T-helper 2 cell (primary cell): ENCODE measurements at places on chromosomes 1 and 21.

- DNase-seq = no peak
These were observed 23.7 kb upstream of the LYPLAL1 start for GRCh38 chr1:219149953-219150352.

GRCh38 chr1:56437959-56438358 is 141.4 kb downstream of the PLPP3 start:
- DNase-seq = no peak

GRCh38 chr1:211352985-211353515 is 26.4 kb downstream of the TRAF5 start:
- DNase-seq = peak; percentile 53

GRCh38 chr1:185404907-185405568 is 88.0 kb upstream of the IVNS1ABP start:
- no peak for DNase-seq

- no peak for DNase-seq
These were observed 68.8 kb upstream of the SSX2IP start for GRCh38 chr1:84758968-84759491.

DNA sequence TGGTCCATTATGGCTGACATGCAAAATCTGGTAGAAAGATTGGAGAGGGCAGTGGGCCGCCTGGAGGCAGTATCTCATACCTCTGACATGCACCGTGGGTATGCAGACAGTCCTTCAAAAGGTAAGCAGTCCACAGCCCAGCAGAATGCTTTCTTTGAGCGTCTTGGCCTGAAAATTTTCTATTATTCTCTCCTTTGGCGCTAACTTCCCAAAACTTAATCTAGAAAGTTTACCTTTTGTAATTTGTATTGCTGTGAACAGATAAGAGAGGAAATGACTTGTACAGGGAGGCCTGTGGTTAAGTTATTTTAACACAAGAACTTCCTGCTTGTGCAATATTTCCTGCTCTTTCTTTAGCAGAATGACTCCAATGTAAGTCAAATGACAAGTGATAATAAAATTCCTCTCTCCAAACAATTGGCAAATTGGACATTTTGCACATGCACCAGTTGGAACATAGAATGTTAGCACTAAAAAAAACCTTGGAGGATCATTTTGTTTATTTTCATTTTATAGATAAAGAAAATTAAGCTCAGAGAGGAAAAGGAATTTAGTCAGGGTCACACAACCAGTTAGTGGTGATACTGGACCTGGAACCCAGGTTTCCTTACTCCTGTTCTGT is 18.9 kb downstream of the CAP1 start:
- DNase-seq = no peak

DNA sequence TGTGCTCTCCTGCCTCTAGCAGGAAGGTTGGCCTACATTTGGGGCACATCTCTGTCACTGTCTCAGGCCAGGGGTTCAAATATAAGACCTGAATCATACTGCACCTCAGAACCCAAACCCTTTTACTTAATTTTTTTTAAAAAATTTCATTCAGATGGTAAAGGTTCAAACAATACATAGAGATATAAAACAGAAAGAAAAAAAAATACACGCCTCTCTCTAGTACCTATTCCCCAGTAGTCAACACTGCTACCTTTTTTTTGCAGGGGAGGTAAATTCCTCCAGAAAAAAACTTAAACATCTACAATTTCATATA is 32.9 kb downstream of the MAPKAPK2 start:
- DNase-seq = no peak

GRCh38 chr1:171122893-171123292 is 32.2 kb downstream of the FMO3 start:
- DNase-seq = no peak

DNA sequence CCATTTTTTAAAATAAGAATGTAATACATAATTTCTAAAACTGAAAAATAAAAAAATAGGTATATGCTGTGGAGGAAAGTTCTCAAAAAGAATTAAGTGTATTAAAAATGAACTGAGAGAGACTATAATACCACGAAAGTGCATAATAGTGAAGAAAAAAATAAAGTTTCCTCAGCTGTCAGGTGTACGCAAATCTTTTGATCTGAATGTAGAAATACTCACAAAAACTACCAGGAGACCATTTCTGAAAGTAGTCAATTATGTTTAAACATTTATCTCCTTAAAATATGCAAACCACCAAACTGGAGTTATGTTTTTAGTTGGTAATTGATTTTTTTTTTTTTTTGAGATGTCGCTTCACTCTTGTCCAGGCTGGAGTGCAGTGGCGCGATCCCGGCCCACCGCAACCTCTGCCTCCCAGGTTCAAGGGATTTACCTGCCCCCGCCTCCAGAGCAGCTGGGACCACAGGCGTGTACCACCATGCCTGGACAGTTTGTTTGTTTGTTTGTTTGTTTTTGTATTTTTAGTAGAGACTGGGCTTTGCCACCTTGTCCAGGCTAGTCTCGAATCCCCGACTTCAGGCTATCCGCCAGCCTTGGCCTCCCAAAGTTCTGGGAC is 1169.2 kb upstream of the B3GALT2 start:
- DNase-seq = no peak

- DNase-seq = no peak
These were observed 559.3 kb upstream of the ZRANB2 start for GRCh38 chr1:71640116-71640515.

DNA sequence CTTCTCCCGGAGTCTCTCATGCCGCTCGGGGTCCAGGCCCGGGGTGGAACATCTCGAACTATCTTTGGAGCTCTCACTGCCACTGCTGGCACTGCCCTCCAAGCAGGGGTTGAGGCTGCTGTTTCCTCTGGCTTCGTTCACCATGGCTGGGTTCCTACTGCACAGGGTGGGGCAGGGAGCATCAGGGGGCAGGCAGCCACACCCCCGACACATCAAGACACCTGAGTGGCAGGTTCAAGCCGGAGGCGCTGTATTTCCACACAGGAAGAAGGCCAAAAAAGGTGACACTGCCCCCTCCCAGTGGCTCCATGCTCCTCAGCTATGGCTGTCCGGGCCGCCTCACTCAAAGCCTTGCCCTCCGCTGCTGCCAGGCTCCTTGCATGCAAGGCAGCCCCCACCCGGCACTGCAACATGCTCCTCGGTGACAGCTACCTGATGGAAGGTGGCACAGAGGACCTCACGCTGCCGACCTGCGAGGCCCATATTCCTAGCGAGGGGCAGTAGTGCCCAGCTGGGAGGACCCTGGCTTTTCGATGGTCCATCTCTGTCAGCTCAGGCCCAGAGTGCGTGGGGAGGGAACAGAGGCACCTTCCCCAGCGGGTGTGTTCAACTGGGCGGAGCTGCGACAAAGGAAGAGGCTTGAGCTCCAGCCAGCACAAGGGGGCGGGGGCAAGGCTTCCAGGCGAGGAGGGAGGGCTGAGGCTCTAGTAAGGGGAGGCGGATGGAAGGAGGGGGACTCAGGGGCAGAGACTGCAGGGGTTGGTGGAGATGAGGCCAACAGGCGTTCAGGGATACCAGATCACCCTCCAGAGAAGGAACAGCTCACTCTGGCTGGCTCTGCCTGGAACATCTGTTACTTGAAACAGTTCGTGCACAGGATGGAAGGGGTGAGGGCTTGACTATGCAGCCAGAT is 2.5 kb downstream of the MTHFR start:
- peak; percentile 62 for DNase-seq

DNA sequence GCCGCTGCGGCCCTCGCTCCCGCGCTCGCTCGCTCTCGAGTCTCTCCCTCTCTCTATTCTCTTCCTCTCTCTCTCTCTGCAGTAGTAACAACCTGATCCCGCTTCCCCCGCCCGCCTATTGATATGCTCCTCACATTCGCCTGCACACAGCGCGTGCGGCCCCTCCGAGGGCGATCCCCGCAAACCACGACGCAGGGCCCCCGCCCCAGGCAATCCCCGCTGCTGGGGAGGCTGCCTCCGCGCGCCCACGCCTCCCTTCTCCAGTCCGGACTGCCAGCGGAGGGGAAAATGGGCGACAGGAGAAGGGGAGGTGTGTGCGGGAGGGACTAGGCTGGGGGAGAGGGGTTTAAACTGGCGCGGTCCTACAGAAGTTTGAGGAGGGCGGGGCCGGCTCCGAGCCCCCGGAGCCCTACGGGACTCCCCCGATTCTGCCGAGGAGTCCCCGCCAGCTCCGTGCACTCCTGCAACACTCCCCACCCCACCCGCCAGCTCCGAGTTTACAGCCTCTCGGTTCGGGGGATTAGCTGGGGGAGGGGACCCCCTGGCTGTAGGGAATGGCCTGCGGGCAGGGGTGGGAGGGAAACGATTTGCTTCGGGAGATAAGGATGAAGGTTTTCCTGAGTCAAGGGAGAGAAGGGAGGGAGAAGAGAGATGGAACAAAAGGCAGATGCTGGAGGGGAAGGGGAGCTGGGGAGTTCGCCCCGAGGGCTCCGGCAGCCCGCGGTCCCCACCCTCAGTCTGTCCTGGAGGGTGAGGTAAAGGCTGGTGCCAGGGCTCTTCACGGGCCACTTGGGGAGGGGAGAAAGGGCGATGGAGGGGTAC is 66.6 kb downstream of the SYT2 start:
- DNase-seq = no peak

- no peak for DNase-seq
These were observed 43.2 kb upstream of the POU3F1 start for GRCh38 chr1:38089712-38090360.

DNA sequence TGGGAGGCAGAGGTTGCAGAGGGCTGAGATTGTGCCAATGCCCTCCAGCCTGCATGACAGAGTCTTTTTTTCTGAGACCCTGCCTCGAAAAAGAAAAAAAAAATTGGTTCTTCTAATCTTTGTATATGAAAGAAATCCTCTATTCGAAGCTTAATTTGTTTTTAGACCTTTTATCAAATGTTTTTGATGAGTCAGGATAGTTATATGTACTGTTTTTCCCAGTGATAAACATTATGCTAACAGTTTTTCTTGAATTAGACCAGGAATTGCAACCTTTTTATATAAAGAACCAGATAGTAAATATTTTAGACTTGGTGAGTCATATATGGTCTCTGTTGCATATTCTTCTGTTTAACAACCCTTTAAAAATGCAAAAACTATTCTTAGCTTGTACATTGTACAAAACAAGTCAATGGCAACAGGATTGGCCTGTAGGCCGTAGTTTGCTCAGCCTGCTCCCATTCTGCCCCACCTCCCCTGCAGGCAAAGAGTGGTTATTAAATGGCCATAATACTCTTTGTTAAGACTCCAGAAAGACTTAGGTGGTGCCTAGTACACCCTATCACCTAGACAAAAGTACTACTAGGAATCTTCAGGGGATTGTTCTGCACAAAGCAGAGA is 45.2 kb downstream of the LYST start:
- DNase-seq = no peak

DNA sequence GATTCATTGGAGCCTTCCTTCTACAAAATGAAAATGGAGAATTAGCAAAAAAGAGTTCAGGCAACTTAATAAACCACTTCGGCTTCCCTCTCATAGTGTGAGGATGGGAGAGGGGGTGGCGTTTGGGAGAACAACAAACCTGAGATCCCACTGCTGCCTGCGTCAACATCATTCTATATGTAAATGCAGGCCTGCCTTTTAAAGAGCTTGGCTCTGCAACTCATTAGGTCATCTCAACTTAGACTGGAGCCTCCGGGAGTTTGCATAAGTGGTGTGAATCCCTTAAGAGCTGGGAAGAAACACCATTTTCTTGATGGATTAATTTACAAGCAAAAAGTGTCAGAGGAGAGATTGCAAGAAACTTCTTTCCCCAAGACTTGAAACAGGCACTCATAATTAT is 127.6 kb upstream of the DAB1 start:
- DNase-seq = no peak

DNA sequence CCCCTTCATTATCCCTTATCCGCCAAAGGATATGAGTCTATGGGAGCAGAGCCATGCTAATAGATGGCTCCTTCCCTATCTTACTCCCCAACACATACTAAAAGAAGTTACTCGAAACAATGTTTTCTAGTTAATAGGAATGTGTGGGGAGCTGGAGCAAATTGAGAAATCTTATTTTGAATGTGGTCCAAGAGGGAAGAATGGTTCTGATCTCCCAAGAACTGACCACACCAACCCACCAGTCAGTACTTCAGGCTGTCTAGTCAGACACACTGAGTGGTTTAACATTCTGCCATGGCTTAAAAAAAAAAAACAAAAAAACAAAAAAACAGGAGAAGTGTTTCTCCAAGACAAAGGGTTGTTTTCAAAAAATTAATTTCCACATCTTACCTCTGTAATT is 31.5 kb upstream of the DNASE2B start:
- DNase-seq = no peak

DNA sequence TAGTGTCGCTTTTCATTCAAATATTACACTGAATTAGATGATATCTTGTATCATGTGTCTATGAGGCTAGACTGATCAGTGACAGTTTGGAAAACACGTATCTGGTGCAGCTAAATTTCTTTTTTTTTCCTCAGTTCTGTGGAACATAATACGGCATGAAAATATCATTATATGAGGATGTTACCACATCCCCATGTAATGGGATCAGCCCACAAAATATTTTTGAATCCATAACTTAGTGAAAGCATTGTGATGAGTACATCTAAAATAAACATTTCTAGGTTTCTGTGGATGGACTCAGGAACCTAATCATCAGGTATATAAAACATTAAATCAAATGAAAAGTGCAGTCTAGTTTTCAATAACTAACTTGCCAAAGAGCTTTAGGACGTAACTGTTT is 356.3 kb downstream of the USP25 start:
- no peak for DNase-seq

DNA sequence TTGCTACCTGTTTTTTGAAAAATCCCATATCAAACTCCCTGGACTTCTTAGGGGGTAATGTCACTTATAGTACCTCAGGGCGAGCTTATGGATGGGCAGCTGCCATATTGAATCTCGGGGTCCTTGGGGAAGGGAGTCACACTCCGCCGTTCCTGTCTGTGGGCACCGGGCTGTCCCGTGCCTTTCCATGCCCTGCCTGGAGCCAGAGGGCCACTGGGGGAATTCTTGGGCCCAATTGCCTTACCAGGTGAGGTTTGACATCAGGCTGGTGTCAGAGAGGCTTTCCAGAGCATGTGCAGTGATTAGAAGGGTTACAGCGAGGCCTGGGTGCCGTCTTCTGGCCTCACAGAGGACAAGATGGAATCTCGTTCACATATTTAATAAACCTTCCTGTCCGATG is 28.8 kb downstream of the QSOX1 start:
- no peak for DNase-seq

- no peak for DNase-seq
These were observed 47.5 kb upstream of the FOXO6 start for GRCh38 chr1:41313661-41314131.

- DNase-seq = no peak
These were observed 100.3 kb downstream of the CACNA1E start for GRCh38 chr1:181583598-181583997.

GRCh38 chr1:6336776-6337622 is 56.6 kb downstream of the ACOT7 start:
- DNase-seq = no peak

- no peak for DNase-seq
These were observed 67.4 kb upstream of the F3 start for GRCh38 chr1:94608852-94609530.
